ENCODE measurements at places on chromosomes 7 and 10.

- no peak for DNase-seq
Measured at GRCh38 chr7:85480666-85481065, 293.8 kb upstream of the SEMA3D start.

GRCh38 chr7:77415476-77415822, 700 bp downstream of the GSAP start:
- DNase-seq = no peak

DNA sequence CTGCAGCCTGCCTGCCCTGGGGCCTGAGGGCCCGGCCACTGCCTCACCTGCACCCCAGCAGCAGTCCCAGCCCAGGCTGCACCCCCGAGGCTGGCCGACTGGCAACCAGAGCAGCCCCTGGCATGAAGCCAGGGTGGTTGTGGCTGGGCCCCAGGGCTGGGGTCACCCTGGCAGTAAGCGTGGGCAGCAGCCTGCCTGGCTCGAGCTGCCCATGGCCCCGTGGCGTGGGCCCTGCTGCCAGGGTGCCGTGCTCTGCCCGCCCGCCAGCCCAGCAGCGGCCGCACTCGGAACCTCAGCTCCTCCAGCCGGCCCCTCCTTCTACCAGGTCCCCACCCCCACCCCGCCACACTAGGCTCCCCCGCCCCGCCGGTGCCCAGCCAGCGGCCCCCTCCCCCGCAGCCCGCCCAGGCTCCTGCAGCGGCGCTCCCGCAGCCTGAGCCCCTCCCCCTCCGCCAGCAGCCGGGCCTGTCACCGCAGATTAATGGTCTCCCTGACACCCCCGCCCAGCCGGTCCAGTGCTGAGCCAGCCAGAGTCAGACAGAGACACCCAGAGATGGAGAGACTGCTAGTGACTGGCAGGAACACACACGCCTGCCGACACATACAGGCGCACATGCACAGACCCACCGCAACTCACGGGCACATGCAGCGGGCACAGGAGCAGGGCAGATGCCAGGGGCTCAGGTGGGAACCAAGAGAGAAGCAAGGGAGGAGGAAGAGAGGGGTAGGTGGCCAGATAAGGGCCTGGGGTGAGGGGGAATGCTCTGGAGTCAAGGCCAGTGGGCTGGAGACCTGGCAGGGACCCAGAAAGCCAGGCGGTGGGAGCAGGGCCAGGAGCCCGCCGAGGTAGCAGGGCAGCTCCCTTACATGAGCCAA, 22.4 kb downstream of the KCNH2 start:
- DNase-seq = no peak

DNA sequence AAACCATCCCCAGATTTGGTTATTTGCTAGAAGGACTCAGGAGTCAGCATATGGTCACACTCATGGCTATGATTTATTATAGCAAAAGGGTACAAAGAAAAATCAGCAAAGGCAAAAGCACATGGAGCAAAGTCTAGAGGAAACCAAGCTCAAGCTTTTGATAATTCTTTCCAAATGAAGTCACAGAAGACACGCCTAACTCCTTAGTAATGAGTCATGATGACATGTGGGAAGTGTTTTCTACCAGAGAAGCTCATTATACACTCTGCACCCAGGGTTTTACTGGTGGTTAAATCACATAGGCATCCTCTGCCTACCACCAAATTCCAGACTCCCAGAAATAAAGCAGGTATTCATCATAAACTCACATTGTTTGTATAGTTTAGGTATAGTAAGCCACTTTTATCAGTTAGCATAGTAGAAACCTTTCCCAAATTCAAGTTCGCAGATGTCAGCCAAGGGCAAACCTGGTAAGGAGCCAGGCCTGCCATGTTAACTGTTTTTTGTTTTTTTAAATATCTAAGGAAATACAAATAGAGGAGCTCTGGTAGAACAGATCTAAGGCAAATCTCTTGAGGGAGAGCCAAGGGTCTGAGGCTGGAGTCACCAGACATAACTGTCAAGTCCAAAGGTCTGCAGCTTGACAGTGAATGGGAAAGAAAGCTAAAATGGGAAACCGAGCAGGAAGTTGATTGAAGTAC, 15.4 kb upstream of the HIBADH start:
- DNase-seq = no peak

DNA sequence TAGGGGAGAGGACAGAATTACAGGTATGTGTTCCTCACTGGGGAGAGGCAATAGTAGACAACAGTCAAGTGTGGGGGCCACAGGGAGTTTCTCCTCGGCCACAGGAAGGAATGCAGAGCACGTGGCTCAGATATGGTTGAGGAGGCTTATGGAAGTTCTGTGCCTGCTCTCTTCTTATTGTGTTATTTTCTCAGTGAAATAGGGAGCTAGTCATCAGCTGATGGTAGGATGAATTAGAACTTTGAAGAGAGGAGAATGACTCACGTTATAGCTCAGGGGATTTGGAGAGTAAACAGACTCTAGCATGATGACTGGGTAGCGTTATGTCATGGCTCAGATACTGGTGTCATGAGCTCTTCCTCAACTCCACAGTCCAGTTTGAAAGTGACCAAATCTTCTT, 308.3 kb upstream of the IGFBP3 start:
- DNase-seq = no peak

DNA sequence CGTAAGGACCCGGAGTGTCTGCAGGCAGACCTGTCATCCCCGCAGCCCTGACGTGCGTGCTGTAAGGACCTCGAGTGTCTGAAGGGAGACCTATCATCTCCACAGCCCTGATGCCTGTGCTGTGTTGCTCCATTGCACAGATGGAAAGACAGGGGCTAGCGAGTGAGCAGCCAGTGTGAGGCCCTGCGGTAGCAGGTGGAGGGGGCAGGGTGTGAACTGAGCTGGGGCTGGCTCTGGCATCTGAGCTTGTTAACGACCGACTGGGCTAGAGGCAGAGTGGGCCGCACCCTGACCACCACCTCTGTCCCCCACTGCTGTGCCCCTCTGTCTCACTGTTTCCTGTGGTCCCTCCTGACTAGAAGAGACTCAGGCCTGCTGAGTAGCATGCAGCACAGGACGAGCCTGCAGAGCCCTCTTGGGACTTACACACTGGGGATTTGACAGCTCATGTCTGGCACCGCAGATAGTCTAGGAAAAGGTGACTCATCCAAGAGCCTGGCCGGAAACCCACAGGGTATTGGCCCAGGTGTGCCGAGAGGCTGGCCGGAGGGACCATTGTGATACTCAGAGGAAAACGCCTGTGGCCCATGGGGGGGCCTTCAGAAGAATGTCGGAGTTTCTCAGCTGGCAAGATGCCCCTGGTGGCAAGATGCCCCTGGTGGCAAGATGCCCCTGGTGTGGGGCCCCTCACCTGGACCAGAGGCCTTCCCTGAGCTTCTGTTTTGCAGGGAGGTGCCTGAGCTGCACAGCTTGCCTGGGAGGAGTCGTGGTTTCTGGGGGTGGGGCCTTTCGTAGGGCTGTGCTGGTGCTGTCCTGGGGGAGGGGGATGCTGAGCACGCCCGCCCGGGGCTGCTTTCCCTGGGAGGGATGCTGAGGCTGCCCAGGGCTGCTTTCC, 34.3 kb downstream of the INPP5A start:
- no peak for DNase-seq

- DNase-seq = no peak
Measured at GRCh38 chr7:73668103-73668885, 663 bp downstream of the VPS37D start.

GRCh38 chr7:102284399-102284798, 2.3 kb upstream of the SH2B2 start:
- DNase-seq = no peak

DNA sequence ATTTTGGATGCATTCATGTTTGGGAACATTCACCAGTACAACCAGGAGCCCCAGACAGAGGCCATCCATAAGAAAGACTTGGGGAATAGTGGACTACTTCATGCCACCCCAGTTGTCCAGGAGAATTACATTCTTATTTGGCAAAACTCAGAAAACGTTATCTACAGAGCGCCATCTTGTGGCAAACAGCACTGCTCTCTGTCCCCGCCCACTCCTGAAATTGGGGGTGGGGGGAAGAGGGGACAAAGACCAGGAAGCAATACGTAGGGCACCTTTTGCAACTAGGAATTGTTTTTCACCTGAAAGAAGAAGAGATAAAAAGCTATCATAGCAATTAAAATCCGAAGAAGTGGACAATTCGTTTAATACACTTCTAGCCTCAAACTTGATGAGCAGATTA, 134.6 kb upstream of the MGMT start:
- no peak for DNase-seq

DNA sequence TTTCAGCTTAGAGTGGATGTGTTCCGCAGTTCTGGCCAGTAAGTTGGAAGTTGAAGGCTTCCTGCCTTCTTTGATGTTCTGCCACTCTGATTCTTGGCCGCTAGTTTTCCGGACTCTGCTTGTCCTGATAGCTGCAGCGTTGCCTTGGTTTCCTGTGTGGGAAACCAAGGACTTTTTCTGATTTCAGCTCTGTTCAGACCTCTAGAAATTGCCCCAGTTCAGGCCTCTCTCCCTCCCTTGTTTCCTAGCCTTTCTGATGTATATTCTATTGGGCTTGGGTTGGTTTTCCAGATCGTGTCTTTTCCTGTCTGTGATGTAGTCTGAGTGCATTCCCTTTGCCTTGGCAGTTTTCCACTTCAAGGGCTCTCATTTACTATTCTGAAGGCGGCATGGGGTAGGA, 318.7 kb downstream of the BBS9 start:
- DNase-seq = no peak

- DNase-seq = no peak
Measured at GRCh38 chr10:95559471-95559870, 1.7 kb downstream of the SORBS1 start.

DNA sequence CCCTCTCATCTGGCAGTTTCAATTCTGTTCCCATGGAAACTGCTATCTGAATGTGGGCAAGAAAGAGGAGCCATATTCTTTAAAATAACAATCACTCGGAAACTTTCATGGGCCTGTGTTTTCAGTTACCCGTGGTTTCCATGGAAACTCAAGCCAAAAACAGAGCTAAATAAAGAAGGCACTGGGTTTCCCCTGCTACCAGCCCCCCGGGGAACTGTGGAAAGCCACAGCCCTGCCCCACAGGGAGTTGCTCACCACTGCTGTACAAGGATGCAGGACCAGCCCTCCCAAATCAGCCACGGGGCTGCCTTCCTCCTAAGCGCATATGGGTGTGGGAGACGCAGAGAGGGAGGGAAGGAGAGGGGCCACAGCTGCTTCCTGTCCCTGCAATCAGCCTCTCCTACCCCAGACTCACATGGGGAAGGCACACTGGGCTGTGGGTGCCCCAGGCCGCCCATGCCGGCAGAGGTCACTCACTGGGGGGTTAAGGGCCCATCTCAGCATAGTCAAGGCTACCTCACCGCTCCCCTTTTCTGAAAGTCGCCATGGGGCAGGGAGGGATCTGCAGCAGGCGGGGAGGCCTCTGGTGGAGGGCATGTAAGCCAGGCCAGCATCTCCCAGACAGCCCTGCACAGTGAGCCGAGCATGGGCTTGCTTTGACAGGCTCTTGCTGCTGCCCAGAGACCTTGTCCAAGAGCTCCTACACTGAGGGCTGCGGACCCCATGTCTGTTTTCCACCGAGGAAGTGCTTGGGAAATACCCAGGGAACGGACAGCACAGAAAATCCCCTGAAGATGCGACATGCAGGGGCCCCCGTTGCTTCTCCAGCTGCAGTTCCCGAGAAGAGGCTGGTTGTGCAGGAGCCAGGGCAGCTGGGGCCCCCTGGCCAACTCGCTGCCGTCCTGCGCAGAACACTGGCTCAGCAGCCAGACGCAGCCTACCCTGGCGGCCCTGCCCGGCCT, 157.3 kb upstream of the PPP2R2D start:
- DNase-seq = no peak

GRCh38 chr10:93954726-93955363, 38.9 kb upstream of the PLCE1 start:
- DNase-seq = no peak

DNA sequence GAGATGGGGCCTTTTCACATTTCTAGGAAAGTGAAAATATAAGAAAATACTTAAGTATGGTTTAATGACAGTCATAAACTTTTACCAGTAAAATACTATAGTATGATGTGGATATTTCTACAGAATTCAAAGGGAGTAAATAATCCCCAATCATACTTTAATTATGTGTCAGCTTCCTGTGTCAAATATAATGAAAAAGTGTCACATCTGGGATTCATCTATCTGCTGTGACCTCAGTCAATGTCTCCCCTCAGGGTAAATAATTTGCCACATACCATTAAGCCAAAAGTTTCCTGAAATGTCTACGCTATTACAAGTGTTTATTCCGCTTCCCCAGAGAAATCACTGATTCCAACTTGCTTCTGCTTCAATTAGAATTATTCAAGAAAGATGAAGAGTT, 110.5 kb downstream of the ITGA8 start:
- no peak for DNase-seq

DNA sequence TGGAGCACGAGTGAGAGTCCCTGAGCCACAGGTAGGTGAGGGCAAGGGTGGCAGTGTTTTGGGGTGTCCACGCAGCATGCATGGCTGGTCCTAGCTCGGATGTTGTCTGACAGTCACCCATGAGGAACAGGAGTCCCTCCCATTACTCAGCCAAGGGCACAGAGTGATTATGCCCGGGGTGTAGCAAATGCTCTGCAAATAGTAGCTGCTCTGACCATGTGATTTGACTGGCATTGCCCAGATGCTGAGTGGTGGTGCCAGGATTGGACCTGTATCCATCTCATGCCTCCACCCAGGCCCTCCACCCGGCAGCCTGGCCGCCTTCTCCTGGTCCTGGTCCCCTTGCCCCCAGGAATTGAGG, 150.8 kb downstream of the GRK5 start:
- DNase-seq = no peak

- no peak for DNase-seq
Measured at GRCh38 chr10:37906382-37906781, 49.0 kb upstream of the ZNF248 start.

DNA sequence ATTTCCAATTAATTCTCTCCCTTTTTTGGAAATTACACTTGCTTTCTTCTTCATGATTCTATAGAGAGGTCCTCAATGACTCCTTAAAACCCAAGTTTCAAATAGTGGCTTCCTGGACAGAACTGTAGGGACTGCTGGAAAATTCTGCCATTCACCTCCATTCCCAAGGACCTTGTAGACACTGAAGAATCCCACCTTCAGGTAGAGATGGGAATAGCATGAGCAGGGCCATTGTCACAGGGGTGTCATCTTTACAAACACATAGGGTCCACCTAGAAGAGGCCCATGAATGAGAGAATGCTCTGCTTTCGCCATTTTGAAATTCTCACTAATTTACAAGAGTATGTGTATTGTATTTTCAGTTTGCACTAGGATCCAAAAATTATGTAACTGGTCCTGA, 701.7 kb upstream of the CELF2 start:
- DNase-seq = no peak

- DNase-seq = no peak
Measured at GRCh38 chr7:4331711-4332110, 350.4 kb upstream of the FOXK1 start.
